ENCODE measurements at places on chromosomes 6 and 20.

DNA sequence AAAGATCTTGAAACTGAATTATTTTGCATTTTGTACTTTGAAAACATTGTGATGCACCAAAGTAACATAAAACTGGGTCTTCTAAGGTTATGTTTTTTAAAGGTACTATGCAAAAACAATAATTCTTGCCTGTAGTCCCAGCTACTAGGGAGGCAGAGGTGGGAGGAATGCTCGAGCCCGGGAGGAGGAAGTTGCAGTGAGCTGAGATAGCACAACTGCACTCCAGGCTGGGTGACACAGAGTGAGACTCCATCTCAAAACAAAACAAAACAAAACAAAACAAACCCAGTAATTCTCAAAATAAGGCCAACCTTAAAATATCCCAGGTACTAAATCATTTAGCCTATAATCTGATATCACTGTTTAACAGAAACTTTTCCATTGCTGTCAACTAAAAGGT, 269.6 kb downstream of the KHDC1L start:
- no peak for DNase-seq

DNA sequence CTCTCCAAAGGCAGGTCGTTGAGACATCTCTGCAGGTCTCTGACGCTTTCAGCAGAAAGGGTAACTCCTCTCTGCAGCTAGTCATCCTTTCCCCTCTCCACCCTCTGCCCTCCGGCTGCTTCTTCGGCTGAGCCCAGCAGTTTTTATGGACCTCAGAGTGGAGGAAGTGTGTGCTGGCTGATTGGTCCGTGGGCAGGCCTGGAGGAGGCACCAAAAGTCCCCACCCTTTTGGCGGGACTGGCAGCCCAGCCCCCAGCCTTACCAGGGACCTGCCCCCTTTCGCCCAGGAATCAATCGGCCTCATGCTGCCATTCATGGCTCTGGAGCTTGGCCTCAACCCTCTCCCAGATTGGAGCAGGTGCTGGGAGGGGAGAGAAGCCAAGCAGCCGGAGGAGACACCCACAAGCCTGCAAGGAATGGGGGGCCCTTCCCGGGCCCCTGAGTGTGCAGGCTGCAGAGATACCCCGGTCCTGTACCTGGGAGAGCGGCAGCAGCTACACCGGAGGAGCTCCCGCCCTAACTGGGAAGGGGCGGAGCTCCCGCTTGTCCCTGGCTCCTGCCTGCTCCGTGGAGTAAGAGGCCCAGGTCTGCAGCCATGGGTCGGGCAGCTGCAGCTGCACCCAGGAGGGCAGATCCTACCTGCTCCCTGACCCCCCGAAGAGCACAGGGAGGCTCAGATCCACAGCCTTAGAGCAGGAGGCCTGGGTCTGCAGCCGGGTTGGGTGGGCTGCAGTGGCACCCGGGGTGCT, 170.3 kb upstream of the SOX4 start:
- DNase-seq = no peak

- peak; percentile 45 for DNase-seq
These were observed 58.7 kb downstream of the VAPB start for GRCh38 chr20:58447511-58448391.

DNA sequence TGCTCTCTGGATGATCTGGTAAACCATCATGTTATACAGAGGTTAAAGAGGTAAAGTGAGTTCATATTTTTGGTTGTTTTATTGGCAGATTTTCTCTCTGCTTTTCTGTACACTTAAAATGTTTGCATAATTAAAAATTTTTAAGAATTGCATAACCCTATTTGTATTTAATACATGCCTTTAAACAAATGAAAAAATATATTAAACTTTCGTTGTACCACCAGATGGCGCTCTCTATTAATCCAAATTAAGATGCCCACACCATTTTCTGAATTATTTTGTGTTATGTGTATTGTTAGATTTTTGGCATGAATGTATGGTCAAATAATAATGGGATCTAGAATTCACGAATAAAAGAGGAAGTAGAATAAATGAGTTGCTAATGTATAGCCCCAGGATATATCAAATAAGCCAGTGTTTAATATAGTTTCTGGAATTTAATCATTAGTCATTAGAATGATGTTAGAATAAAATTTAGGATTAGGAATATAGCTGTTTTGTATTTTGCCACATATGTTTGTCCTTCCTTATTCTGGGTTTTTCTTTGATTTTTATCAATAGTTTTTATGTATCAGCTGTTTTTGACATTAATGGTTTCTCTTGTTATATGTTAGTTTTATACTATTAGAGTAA, 38.9 kb downstream of the SMAP1 start:
- peak; percentile 60 for DNase-seq

- no peak for DNase-seq
These were observed 7.0 kb downstream of the TMEM244 start for GRCh38 chr6:129853996-129854711.

GRCh38 chr6:9527679-9528286, 887.1 kb downstream of the TFAP2A start:
- DNase-seq = no peak

DNA sequence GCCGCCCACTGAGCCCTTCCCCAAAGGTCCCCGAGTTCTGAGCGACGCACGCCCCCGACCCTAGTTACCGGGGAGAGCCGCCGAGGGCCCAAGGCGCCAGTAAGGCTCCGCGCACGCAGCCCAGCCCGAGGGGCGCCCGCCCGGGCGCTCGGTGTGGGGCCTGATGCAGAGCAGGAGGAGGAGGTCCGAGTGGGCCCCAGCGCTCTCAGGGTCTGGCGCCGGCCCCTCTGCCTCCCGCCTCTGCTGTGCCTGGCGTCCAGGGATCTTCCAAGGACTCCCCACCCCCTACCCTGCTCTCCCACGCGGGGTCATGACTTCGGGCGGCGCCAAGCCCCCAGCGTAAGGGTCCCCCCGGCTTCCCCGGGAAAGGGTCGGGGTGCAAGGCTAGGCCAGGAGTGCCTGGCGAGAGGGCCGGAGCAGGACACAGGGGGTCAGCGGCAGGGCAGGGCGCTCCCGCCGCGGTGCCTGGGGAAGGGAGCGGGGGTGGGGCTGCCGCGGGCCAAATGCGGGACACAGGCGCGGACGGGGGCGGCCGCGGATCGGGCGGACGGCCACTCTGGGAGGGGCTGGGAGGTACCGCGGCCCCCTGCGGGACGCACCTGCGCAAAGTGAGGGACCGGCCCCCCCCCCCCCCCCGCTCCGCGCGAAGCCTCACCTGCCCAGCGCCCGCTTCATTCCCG, 637 bp downstream of the ABHD12 start:
- no peak for DNase-seq

DNA sequence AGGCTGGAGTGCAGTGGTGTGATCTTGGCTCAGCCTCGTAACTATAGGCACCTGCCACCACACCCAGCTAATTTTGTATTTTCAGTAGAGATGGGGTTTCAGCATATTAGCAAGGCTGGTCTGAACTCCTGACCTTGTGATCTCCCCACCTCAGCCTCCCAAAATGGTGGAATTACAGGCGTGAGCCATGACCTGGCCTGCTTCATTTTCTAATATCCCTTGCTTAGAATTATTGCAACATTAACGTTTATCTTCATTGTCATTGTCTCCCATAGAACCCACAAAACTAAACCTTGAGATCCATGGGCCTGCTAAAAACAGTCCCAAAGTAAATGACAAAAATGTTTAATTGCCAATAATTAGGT, 6.1 kb downstream of the EEF1A1 start:
- no peak for DNase-seq

DNA sequence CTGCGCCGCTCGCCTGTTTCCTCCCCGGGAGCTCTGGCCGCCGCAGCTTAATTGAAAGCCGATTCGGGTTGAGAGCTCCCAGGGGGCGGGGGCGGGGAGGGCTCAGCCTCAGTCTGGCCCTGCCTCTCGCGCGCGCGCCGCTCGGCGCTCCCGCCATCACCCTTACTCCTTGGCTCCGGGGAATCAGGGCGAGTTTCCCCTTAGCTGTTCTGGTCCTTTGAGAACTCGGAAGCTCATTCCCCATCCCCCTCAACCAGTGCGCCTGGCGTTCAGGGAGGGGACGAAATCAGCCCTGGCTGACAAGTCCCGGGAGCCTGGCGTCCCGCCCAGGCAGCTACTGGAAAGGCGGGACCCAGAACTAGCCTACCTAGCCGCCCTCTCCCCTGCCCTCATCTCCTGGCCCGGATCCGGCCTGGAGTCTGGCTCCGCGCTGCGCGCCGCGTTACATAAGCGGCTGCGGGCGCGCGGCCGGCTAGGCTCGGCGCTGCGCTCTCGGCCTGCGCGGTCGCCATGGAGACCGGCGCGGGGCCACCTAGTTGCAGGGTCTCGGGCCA, 2.8 kb downstream of the SLC12A5 start:
- no peak for DNase-seq

- DNase-seq = no peak
These were observed 934.4 kb downstream of the KIF16B start for GRCh38 chr20:15638816-15639215.

- DNase-seq = no peak
These were observed 103.6 kb upstream of the SGK1 start for GRCh38 chr6:134421501-134421900.

GRCh38 chr6:43510827-43511163, 649 bp upstream of the LRRC73 start:
- DNase-seq = no peak

GRCh38 chr6:148682990-148683389, 63.8 kb upstream of the UST start:
- DNase-seq = peak; percentile 68

- DNase-seq = no peak
These were observed 48.2 kb upstream of the ADTRP start for GRCh38 chr6:11826779-11827178.

DNA sequence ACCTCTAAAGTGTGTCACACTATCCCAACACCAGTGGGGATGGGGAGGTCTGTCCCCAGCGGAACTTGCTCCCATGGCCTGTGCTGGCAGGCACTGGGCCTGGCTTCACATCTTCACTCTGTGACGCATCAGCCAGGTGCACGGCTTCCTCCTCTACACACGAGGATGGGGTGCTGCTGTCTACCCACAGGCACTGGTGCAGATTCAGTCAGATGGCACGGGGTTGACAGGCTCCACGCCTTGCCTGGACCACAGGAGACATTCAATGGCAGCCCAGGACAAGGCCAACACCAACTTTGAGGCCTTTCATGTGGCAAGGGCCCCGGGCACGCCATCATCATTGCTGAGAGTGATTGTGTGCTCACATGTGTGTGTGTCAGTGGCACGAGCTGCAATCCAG, 92.4 kb downstream of the TMEM242 start:
- no peak for DNase-seq

GRCh38 chr20:44910690-44911262, 916 bp downstream of the PABPC1L start:
- DNase-seq = no peak

- DNase-seq = no peak
These were observed 40.2 kb upstream of the MRGBP start for GRCh38 chr20:62755817-62756724.

DNA sequence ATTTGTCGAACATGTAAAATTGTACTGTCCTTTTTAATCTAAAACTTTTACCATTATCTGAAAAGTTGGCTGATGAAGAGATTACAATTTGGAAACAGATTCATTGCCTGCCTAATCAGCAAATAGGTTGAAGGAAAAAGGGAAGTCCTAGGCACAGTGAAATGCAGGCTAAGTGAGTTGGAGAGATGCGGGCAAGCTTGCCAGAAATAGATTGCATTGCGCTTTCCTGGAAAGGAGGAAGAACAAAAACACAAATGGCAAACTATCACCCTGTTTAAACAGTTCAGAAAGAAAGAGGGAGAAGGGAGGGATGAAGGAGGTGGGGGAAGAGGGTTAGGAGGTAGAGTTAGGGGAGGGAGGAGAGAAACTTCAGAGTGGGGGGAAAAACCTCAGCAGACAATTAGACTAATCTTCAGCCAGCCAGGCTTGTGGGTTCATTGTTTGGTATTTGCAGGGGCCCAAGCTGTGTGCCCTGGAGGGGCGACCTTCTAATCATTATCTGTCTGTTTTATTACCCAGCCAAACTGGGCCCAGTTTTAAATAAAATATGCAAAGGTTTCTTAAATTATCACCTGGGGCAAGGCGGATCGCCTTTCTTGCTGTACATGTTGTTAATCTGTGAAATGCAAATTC, 465.2 kb downstream of the TFAP2B start:
- peak; percentile 46 for DNase-seq

GRCh38 chr6:152846825-152847224, 96.2 kb downstream of the VIP start:
- DNase-seq = no peak

DNA sequence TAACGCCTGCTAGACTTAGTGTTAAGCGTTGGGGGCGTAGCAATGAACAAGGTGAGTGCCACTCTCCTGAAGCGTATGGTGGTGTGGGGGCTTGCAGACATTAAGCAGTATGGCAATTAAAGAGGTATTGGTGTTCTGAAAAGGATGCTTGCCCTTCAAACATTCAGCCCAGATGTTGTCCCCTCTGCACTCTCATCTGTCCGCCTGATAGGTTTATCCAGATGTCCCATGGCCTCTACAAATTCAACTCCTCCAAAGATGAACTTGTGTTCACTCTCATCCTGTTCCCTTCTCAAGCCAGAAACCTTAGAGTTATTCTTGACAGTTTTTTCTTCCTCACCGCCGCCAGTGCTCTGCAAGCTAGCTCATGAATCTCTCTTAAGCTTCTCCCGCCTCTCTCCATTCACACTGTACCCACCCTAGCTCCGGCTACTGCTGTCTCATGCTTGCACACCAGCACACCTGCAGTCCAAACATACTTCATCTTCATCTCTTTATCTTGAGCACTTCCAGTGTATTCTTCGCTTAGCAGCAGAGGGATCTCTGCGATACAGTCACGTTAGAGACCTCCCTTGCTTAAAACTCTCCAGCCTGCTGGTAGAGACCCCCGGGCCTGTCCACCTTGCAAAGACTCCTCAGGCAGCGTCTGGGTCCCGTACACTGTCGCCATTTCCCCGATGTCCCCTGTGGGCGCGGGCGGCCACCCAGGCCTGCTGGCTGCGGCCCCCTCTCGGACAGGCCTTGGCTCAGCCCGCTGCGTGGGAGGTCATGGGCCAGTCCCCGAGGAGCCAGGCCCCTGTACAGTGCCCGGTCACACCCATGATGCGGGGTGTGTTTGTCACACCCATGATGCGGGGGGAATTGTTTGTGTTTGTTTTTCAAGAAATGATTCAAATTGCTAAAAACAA, 962 bp downstream of the DDX27 start:
- DNase-seq = no peak

DNA sequence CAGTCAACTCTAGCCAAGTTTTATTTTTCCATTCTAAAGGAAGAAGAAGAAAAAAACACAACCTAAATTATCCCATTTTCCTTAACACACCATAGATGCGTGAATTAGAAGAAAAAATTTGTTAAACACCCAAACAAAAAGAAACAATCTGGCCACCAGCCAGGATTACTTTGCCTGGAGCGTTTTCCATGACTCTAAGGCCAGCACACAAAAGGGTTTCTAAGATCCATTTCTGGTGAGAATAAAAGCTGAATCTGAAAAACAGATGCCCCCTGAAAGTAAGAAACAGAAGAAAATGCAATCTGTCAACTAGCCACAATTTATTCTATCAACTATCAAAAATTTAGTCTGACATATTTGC, 267.2 kb upstream of the SULF2 start:
- DNase-seq = no peak

DNA sequence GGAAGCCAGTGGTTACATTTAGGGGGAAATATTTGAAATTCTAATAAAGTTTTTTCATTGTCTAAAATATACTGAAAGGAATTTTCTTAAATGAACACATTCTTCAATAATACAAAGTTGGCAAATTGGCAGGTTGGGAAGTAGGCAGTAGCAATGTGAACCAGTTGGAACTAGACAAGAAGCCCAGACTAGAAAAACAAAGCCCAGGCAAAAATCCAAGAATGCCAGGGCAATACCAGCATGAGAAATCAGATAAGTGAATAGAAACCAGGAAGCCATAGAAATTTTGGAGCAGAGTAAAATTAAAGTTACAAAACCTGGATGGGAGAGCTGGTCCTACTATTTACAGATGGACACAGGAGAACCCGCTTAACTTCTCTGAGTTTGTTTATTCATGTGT, 52.2 kb downstream of the TPBG start:
- no peak for DNase-seq
